Occipital lobe (tissue), 3 donors: ENCODE measurements at places on chromosomes 3 and 15.

DNA sequence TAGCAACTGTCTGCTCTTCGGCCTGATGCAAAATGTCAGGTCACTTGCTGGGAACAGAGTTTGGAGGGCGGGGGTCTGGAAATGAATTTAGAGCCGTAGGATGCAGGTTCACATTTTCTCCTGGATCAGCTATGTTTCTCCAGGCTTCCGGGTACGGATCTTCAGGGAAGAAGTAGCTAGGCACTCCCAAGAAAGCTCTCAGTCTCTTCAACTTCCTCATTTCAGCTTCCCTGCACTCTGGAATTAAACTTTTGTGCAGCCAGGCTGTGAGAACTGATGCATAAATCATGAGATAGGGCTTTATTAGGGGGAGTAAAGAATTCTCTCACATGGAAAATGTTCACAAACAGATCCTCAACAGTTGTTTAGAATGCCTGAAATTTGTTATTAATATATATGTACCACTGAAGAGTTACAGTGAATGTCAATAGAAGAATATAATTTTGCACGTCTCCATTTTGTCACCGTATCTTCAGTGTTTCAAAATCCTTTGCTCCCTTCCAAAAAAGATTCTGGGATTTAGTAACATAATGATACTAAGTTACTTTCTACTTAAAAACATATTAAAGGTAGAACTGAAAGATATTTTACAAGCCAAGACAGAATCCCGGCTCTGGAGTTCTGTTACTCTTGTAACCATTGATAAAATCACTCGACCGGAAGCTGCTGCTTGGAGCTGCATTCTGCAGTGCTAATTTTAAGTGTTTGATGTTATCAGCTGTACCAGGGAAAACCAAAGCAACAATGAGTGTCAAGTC lies 178.5 kb upstream of the P2RY1 start:
- DNase-seq: no peak

- DNase-seq: no peak
Measured at GRCh38 chr3:189953551-189953950, 167.1 kb downstream of the P3H2 start.

GRCh38 chr3:7683426-7683825 lies 818.2 kb upstream of the LMCD1 start:
- no peak for DNase-seq

GRCh38 chr3:37086918-37087317 lies 87.5 kb downstream of the LRRFIP2 start:
- DNase-seq: no peak

DNA sequence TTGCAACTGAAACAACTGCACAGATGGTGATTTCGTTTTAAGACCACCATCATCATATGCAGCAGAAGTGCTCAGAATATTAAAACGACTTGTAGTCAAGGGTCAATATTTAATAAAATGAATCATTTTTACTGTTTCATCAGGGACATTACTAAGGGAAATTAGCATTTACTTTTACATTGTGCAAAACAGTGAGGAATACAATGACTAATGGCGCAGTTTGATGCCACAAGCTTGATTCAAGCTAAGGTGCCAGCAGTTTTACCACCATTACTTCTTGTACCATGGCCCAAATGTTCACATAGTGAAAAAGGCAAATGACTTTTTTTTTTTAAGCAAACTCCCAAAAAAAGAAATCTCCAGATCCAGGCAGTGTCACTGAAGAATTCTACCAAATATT lies 277.4 kb upstream of the CHRNA7 start:
- DNase-seq: no peak

- no peak for DNase-seq
Measured at GRCh38 chr3:30510596-30510995, 95.8 kb upstream of the TGFBR2 start.

DNA sequence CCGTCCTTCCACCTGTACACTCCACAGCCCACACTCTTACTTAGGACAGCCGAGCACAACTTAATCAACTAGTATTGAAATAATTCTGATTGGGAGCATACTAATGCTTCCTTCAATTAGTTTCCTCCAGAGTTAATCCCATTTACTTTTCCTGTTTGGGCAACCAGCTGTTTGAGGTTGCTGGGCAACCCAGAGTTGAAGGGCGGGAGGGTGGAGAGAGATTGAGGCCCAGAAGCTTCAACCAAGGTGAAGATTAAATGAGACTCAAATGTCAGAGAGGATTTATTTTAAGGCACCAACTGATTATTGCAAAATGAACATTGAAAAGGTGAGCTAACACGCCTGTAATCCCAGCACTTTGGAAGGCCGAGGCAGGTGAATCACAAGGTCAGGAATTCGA lies 428.5 kb upstream of the SEMA6D start:
- DNase-seq: no peak

DNA sequence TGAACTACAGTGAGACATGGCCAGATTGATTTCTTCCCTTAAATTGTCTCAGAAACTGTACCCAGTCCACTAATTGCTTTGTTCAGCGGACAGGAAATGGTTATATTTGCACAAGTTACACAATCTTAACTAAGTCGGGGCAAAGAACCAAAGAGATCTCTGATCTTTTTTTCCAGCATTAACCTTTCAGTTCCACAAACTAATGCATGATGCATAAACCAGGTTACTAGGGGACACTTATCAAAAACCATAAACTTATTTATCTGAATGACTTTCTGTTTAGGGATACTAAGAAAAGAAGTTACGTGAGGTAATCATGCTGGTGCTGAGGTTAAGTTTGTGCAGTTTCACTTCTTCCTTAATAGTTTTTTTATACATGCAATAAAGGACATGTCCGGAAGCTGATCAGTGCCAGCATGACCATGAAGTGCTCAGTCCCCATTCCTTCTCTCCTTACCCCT lies 22.4 kb downstream of the FNDC3B start:
- DNase-seq: no peak

GRCh38 chr3:146093896-146094295 lies 67.1 kb downstream of the PLOD2 start:
- no peak for DNase-seq

GRCh38 chr15:92656089-92656488 lies 514 bp upstream of the FAM174B start:
- DNase-seq: no peak

DNA sequence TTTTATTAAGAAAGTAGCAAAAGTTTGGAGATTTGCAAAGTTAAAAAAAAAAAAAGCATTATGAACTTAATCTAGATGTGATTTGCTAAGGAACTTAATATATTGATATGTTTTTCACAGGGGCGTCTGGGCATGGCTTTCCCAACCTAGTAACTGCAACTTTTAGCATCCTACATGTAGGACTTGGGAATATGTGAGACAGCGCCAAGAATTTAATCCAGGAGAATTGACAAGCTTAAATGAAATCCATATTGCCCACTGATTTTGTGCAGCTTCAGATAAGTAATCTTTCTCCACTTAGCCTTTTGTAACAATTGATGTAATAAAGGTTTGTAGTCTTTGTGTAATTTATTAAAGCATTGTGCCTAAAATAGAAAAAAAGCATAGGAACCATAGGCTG lies 982 bp upstream of the GABPB1 start:
- DNase-seq: no peak

DNA sequence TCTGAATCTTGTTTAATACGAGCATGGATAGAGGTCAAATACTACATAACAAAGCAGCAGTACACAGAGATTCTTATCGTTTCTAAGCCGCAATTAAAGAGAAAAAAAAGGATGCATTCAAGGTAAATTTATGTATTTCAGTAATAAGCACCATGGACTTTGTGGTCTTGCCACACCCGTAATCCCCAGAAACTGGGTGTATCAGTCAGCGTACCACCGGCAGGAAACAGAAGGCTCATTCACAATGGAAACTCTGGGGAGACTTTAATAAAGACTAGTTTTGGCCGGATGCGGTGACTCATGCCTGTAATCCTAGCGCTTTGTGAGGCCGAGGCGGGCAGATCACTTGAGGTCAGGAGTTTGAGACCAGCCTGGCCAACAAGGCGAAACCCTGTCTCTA lies 81.9 kb upstream of the ZNF280D start:
- no peak for DNase-seq

- DNase-seq: no peak
Measured at GRCh38 chr3:63069806-63070475, 194.7 kb upstream of the CADPS start.

DNA sequence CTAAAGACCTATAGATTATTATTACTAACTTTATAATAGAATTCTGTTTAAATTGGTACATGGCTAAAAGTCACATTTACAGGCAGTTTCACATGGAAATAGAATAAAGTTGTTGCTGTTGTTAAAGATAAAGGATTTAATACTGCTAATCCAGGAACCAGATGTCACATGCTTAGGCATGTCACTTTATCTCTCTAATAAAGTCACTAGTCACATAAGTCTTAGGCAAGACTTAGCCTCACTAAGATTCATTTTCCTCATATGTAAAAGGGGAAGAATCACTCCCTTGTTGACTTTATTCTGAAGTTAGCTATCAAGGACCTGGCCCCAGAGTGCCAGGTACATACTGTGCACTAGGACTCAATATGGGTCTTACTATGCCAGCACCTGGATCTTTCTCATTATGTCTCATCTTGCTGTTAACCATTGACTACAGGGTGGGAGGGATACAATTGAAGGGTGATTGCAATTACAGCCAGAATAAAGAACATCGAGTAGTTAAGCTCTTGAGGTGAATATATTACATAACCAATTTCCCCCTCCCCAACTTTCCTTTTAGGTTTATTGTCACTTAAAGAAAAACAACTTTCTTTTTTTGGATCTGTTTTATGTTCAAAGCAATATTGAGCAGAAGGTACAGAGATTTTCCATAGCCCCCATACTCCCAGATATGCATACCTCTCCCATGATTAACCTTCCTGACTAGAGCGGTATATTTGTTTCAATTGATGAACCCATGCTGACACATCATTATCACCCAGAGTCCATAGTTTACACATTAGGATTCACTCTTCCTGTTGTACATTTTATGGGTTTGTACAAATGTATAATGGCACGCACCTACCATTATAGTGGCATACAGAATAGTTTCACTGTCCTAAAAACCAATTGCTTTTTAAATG lies 36.6 kb downstream of the LNP1 start:
- DNase-seq: no peak

- DNase-seq: no peak
Measured at GRCh38 chr3:78870484-78870883, 897.3 kb downstream of the ROBO1 start.

DNA sequence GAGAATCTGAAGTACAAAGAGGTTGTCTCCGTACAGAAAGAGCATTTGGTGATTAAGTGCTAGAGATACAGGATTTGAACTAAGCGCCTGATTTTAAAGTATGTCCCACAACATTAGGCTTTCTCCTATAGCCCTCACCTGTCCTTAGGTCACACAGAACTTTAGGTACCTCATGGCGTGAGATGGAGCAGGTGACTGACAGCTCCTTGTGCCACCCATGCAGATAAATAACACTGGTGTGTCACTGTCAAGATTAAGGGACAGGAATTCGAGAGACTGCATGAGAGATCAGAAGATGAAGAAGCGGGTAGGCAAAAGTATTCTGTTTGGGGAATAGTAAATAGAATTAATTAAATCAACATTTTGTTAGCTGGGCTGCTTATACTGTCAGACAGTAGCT lies 1.1 kb downstream of the BLM start:
- no peak for DNase-seq

DNA sequence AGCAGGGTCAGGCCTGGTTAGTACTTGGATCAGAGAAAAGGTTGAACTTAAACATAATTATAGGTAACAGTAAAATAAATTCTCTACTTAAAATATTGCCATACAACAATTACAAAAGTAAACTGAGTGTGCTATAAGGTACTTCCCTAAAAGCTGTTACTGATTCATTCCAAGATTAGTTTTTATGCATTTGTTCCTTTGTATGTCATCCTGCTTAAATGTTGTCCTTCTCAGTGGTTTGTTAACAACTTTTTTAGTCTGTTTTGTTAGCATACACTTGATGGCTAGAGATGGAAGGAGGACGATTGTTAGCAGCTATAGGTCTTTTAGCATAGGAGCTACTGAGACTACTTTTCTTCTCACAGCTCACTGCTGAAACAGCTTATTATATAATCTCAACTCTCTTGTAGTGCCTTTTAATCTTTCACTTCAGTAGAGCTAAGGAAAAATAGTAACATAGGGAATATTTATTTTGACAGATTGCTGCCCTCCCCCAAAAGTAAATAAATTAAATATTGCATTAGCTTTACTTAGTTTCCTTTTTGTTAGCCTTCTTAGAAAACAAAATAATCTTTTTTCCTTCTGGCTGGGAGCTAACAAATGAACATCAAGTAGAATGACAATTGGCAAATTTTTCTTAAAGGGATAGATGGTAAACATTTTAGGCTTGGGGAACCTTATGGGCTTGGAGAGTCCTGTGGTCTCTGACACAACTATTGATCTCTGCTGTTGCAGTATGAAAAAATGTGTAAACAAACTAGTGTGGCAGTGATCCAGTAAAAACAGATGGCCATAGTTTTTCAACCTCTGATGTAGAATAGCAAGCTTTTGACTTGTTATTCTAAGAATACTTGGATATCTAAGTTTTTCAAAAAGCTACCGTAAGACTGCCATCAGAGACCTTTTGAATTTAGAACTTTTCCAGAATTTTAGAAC lies 39.5 kb downstream of the USP8 start:
- no peak for DNase-seq

- no peak for DNase-seq
Measured at GRCh38 chr3:148605521-148605920, 92.2 kb upstream of the AGTR1 start.

DNA sequence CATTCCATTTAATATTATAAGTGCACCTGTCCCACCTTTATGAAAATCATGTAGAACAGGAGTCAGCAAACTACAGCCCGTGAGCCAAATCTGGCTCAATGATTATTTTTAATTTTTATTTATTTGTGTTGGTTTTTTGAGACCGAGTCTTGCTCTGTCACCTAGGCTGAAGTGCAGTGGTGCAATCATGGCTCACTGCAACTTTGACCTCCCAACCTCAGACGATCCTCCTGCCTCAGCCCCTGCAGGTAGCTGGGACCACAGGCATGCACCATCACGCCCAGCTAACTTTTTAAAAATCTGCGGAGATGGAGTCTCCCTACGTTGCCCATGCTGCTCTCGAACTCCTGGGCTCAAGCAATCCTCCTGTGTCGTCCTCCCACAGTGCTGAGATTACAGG lies 42.0 kb downstream of the MYO1E start:
- no peak for DNase-seq

- no peak for DNase-seq
Measured at GRCh38 chr3:99601515-99601914, 36.9 kb upstream of the COL8A1 start.

- no peak for DNase-seq
Measured at GRCh38 chr15:63794271-63794670, 39.5 kb downstream of the HERC1 start.

DNA sequence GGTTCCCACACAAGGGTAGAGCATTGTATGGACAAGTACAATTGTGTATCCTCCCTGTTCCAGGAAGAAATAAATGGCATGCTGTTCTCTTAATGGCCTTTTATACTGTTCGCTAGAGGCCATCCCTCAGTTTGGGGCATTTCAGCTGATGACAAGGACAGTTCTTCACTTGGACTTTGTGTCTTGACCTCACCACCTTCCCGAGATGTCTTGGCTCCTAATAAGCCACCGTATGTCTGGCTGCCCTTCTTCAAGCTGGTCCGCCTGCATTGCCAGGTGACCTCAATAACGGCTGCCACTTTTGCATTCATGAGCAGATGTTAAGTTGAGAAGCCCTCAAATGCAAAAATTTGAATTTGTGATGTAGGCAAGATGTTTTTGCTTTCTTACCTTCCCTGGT lies 24.1 kb downstream of the ZBTB38 start:
- no peak for DNase-seq
